ENCODE measurements at places on chromosomes 2 and 18.
A peak's percentile ranks its signal among the peaks of the same experiment; 100 is the strongest.

DNA sequence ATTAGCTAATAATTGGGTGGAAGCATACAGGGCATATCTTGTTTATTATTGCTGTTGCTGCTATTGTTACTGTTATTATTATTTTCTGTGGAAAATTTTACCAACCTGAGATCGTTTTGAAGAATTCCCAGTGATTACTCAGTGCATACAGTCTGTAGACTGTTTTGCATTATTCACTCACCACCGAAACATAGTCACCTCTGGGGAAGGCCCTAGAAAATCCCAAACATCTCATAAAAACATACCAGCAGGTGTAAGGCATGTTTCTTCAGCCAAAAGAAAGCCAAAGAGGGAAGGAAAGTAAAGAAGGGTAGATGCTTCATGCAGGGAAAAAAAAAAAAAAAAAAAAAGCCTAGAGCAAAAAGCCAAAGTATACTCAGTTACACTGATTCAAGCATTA lies 647.7 kb downstream of the BCL11A start:
- no peak for DNase-seq

DNA sequence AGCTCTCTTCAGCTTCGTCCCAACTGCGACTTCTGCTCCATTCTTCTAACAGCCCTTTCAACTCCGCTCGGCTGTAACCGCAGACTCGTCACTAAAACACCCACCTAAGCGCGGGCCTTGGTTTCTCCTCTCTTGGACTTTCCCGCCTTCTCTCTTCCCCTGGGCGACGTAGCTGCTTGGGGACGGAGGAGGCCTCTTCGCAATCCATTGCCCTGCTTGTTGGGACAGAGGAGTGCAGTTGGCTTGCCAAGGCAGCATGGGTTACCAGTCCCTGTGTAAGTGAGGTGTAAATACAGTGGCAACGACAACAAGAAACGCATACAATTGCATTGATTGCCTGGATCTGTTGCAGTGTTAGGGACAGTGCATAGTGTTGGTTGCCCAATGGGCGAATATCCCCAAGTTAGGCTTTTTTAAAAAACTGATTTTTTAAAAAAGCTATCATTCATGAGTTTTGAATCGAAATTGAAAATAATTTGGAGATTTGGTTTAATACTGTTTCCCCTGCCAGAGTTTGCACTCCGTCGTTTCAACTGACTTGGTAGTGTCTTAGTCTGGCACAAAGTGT lies 484 bp upstream of the DARS1 start:
- peak; percentile 82 for DNase-seq

DNA sequence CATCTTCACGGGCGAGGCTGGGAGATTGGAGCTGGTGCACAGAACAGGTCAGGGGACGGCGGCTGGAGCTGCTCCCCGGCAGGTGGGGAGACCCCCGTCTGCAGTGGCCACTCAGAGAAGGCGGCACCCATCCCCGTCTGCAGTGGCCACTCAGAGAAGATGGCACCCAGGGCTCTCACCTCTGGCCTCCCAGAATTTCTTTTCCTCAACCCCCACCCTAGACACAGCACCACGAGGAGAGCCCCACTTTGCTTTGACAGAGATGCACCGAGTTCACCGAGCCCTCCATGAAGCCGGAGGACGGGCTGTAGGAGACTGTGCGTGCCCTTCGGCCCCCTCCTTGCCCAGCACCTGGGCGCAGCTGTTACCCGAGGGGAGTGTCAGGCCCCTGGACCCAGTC lies 201.6 kb upstream of the SALL3 start:
- DNase-seq: no peak

GRCh38 chr2:204050681-204051080 lies 114.1 kb downstream of the ICOS start:
- no peak for DNase-seq

DNA sequence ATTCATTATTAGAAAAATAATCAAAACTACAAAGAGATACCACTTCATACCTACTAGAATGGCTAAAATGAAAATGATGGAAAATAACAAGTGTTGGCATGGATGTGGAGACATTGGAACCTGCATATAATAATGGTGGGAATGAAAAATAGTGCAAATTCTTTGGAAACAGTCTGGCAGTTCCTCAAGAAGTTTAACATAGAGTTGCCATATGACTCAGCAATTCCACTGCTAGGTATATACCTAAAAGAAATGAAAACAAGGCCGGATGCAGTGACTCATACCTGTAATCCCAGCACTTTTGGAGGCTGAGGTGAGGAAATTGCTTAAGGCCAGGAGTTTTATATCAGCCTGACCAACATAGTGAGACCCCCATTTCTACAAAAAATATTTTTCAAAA lies 41.6 kb upstream of the ACYP2 start:
- no peak for DNase-seq

GRCh38 chr2:7986431-7986830 lies 695.4 kb upstream of the ID2 start:
- DNase-seq: no peak

DNA sequence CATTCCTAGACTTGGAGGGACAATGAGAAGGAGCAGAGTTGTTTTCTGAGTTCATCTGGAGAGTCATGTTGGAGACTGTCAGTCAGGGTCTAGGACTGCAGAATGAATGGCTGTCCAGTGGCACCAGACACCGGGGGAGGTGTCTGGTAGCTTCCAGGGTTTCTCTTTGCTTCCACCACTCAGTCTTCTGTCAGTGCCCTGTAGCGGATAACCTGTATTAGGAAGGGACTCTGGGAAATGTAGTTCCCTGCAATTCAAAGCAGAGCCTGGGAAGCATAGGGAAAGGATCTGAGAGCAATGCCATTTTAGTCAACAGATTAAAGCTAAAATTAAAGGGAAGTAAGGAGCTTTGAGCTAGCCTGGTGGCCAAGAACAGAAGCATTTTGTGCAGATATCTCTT lies 257.9 kb downstream of the THSD7B start:
- DNase-seq: no peak

DNA sequence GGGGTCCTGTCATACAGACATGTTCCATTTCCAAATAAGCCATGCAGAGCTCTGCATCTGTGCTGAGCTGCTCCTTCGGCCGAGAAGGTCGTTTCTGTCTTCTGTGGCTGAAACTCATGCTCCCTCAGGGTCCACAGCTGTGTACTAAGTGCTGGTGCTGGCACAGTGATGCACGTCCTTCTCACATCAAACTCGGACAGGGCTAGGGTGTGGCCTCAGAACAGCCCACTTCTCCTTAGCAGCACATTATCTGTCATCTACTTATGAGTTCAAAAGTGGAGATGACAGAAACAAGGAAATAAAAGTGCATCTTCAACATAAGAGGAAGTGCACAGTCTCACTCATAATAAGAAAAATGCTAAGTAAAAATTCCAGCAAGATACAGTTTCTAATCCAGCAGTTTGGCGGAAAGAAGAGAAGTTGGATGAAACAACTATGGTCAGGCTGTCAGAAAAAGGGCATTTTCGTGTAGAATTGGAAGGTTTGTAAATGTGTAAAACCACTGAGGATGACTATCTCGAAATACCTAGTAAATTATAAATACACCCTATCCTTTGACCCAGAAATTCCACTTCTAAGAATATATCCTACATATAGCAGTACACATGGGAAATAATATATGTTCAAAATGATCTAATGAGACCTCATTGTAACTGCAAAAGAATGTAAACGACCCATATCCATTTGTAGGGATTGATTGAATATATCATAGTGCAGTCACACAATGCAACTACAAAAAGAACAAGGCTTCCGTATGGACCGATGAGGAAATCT lies 53.7 kb upstream of the APCDD1 start:
- no peak for DNase-seq

- DNase-seq: no peak
Measured at GRCh38 chr2:21097331-21097730, 26.4 kb upstream of the TDRD15 start.

- DNase-seq: no peak
Measured at GRCh38 chr18:44779753-44780292, 99.1 kb downstream of the SETBP1 start.

- peak; percentile 28 for DNase-seq
Measured at GRCh38 chr2:80238692-80239469, 65.7 kb downstream of the LRRTM1 start.

GRCh38 chr2:193303464-193303863 lies 1108.7 kb upstream of the TMEFF2 start:
- DNase-seq: no peak

DNA sequence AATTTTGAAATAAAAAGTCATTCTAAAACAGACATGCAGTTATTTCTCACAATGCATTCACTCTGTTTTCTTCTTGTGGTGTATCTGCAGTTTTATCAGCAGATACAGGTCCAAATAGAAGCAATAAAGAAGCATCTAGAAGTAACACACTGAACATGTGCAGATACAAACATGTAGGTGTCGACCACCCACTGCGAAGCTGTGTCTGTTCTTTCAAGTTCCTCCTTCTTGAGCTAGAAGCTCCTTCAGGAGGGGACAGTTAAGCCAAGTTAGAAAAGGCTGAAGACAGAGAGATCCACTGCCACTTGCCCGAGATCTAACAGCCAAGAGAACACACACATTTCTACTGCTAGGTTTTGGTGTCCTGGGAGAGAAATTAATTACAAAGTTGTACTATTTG lies 30.1 kb downstream of the WDFY1 start:
- DNase-seq: no peak

- no peak for DNase-seq
Measured at GRCh38 chr2:27776097-27776496, 4.6 kb downstream of the MRPL33 start.

GRCh38 chr2:62713837-62714236 lies 8.3 kb downstream of the EHBP1 start:
- DNase-seq: no peak

GRCh38 chr2:96832754-96833507 lies 10.9 kb downstream of the ANKRD23 start:
- no peak for DNase-seq

DNA sequence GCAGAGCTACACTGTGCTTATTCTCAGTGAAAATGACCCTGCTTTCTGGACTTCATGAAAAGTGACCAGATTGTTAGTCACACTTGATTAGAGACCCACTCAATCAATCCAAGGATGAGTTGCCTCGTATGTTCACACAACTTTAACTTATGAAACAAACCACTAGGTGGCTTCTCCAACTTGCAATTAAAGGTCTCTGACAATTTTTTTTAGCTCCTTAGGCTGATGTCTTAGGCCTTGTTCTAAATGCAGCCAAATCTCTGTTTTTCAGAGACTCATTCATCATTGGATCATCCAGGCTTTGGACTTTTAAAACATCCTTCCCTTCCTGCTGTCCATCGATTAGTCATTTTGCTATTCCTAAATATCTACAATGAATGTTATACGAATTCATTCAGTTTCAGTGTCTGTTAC lies 63.4 kb downstream of the MREG start:
- peak; percentile 78 for DNase-seq

GRCh38 chr18:12408247-12408869 lies 629 bp downstream of the PRELID3A start:
- no peak for DNase-seq

DNA sequence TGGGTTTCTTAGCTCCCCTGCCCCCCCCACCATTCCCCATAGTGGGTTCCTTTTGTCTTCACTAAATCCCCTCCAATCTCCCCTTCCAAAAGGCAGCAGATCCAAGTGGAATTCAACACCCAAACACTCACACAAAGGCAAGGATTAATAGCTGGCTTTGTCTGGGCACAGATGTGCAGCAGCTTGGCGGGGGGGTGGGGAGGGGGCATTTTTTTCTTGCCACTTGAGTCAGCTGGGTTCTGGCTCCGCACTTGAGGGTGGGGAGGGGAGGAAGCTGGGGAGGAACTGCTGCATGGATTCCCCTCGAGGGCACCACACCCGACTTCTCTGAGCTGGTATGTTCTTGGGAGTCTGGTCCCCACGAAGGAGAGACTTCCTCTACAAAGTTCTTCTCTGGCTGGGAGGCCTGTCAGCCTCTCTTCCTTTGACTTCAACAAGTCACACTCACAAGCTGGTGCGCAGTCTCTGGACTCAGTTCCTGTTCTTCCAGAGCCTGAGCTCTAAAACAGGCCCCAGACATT lies 36.0 kb downstream of the SERTAD2 start:
- no peak for DNase-seq

DNA sequence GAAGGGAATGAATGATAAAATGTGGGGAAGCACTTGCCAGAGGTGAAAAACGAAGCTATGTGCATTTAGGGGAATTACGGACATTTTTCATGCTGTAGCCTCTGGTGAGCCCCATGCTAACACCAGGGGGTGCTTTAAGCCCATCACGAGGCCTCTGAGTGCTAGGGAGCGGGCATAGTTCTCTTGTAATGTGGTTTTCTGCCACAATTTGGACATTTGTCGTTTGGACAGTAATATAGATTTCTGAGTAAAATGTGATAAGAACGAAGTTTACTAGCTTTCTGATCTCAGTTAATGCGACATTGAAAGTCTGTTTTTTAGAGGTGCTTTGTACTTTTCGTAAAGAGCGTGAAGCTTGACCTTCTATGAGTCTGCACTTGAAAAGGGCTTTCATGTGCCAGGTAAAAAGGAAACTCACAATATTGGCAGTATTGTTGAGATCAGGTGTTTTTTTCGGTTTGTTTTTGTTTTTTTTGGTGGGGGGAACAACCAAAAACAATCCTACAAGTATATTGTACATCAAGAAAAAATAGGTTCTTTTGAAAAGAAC lies 50.6 kb downstream of the TRAF3IP1 start:
- peak; percentile 85 for DNase-seq

DNA sequence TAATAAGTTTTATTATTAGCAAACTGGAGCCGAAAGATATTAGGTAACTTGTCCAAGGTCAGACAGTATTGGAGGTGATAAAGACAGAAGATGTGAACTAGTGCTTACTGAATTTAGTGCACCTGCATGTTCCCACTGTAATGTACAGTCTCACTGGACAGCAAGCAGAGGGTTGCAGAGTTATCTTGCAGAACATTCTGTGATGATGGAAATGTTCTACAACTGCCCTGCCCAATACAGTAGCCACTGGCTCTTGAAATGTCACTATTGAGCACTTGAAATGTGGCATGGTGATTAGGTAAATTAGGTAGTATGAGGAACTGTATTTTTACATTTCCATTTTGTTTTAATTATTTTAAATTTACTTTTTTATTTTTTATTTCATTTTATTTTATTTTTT lies 356.6 kb downstream of the EPHA4 start:
- no peak for DNase-seq

DNA sequence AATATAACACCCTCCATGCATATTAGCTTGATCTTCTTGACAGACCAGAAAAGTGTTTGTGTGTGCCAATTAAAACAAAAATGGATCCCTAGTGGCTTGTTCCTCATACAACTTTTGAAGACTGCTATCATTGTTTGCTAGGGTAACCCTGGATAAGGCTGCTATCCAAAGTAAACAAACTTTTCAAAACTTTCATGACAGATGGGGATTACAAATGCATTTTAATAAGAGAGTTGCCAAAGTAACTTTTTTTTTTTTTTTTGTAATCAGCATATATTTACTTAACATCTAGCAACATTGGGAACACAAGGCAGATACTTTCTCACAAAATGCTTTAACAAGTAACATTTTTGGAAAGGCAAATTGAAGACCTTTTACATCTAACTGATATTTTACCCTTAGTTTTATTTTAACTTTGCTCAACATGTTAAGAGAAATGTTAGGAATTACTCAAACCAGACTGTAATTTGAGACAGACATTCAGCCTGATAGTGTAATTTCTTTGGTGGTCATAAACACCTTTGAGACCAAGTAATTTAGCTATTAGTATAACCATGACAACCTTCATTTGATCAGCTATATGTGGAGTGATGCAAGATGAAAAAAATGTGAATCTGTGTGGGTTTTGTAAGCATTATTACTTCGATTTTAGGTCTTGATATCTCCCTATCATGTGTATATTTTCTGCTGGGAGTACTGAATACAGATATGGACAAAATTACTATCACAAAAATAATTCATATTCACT lies 300.9 kb downstream of the ARHGAP15 start:
- DNase-seq: no peak

GRCh38 chr2:154557906-154558305 lies 140.6 kb upstream of the KCNJ3 start:
- no peak for DNase-seq

- DNase-seq: peak; percentile 23
Measured at GRCh38 chr18:3710712-3711301, 260.8 kb downstream of the TGIF1 start.

All from hematopoietic multipotent progenitor cell treated with erythropoietin and hydrocortisone succinate and interleukin-3 and kit ligand, for 8 days (in vitro differentiated cells).